ENCODE measurements at places on chromosomes 6 and 20.

- no peak for DNase-seq
Observed at GRCh38 chr20:6298049-6298448, 175.2 kb upstream of the FERMT1 start.

- no peak for DNase-seq
Observed at GRCh38 chr6:116266803-116267202, 12.9 kb downstream of the TSPYL1 start.

- DNase-seq, result no peak
Observed at GRCh38 chr6:164049517-164049988, 635.0 kb downstream of the QKI start.

DNA sequence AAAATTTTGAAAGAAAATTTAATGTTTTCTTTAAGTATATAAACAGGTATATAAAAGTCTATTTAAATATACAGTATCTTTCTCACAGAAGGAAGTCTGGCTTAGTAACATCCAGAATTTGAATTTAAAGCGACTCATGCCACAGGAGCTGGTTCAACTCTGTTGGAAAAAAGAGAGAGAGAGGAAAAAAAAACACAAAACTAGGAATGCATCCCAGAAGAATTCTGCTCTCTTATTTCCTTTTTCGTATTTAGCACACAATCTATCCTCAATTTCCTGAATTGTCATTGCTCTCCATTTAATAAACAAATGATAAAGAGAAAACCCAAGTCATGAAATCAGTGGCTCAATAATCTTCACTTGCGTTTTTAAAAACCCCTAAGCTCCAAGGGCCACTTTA, 107.5 kb upstream of the SCAF8 start:
- no peak for DNase-seq

DNA sequence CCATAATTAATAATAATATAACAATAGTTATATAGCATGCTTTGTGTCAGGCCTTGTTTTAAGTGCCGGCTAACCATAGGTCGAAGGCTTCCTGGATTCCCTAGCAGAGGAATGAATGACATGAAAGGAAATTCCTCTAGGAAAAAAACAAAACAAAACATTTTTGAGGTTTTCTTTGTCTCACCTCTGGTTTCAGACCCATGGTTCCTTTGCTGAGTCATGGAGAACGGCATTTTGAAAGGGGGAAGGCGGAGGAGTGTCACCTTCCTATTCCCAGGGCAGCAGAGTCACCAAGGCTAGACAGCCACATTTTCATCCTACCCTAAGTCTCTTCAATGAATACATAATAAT, 25.3 kb upstream of the CCND3 start:
- DNase-seq, result no peak

DNA sequence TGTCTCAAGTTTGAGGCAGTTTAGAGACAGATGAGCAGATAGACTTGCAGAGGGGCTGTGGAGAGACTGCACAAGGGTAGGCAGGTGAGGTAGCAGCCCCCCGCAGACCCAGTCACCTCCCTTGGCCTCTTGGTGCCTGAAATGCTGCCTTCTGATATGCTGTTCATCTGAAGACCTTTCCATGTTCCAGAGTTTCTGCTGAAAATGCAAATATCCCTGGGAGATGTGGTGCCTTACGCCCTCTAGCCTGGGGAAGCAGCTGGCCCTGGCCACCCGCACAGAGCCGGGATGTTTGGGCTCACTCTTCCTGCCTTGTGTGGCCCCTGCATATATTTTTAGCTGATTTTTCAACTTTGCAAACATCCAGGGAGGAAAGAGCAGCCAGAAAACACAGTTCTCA, 51.4 kb downstream of the TMEM242 start:
- no peak for DNase-seq

GRCh38 chr6:55798571-55798970, 76.8 kb downstream of the BMP5 start:
- DNase-seq, result no peak

DNA sequence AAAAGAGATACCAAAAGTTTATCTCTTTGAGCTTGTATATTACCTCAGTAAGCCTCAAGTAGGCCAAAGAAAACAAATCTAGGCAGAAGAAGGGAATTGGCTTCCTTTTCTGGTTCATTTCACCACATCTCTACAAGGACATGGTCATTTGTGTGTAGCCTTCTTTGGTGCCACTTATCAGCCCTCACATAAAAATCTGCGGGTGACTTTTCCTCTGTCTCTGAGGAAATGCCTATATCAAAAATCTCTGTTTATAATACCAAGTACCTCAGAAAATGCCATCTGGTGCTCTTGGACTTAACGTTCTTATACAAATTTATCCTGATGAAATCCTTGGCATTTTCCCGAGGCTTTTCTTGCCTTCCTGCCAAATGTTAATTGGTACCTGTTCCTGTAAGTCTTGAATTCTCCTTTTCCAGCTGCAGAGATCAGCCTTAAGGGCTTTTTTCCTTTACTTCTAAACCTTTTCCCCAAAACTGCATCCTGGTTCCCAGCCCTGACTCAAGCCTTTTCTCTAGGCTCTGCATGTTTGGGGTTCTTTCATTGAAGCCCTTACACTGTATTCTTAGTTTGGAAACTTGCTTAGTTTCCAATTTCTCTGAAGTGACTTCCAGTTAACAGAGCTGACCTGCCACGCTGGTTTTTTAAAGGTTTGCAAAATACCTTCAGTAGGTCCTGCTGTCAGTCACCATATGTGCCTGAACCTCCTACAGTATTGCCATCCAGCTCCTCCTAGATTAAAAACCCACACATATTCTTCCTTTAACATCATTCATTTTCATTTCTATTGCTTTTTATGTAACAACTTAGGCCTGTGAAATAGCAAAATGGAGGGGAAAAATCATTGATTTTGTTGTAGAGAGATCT, 191.2 kb upstream of the PREP start:
- DNase-seq, result no peak

DNA sequence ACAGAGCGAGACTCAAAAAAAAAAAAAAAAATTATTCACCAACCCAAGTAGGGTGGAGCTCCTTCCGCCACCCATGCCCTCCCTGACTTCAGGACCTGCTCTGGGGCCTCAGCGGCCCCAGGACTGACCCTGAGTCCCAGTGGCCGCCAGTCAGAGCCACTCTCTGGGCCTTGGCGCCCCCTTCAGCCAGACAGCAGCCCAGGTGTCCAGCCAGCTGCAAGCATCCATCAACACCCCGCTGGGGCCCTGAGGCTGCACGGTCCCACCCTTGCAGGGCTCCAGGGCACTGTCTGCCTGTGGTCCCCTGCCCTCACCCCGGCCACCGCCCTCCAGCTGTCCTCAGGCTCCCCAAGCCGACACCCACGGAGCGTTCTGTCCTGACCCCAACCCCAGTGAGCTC, 11.4 kb upstream of the KCNQ2 start:
- no peak for DNase-seq

DNA sequence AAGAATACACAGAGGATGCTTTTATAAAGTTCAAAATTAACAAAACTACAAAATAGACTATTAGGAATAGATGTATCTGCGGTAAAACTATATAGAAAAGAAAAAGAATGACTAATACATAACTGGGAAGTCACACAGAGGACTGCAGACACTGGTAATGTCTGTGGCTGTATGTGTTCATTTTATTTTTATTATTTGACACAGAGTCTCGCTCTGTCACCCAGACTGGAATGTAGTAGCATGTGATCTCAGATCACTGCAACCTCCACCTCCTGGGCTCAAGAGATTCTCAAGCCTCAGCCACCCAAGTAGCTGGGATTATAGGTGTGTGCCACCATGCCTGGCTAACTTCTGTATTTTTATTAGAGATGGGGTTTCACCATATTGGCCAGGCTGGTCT, 38.9 kb downstream of the ESF1 start:
- no peak for DNase-seq

GRCh38 chr6:170243791-170244291, 47.0 kb downstream of the DLL1 start:
- peak; percentile 47 for DNase-seq

- DNase-seq, result no peak
Observed at GRCh38 chr6:32196682-32197616, 4.5 kb upstream of the GPSM3 start.

DNA sequence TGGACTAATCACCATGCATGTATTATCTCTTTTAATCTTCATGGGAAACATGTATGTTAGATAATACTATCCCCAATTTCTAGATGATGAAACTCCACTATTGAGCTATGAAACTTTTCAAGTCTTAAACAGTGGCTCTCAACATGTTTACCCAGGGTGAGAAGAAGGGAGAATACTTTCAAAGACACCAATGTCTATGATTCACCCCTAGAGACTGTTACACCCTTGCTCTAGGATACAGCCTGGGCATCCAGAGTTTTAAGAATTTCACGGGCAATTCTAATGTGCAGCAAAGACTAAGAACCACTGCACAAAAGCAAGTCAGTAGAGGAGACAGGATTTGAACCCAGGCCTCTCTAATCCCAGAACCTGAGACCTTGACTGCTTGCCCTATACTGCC, 47.8 kb downstream of the GFOD1 start:
- no peak for DNase-seq

DNA sequence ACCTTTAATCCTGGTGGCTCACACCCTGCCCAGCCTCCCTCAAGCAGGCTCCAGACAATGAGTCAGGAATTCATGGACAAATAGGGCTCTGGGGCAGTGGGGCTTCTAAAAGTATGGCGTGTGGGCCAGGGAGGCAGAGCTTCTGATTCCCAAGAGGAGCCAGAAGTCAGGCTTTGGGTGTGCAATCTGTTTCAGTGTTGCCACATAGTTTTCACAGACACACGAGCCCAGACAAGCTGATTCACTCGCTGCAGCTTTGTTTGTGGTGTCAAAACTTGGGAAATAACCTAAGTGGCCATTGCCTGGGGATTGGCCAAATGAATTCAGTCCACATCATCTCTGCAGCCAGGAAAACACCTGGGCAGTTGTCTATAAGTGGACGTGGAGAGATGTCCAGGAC, 9.2 kb downstream of the PEDS1 start:
- DNase-seq, result no peak

DNA sequence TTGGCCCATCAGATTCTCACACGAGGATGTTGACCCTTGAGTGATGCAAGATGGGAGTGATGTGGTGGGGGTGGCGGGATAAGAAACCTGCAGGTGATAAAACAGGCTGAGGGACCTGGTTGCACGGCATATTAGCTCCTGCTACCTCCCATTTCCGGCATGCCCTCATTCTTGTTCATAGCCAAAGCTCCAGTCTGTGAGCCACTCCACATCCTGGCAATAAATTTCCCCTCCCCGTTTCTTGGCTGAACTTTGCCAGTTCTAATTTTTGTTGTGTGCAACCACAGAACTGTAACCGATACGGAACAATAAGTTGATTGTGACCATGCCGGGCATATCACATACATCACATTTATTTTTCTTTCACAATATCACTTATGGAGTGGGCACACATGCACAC, 41.6 kb upstream of the NFATC2 start:
- DNase-seq, result no peak

- no peak for DNase-seq
Observed at GRCh38 chr6:41477572-41477971, 68.6 kb upstream of the FOXP4 start.

- DNase-seq, result no peak
Observed at GRCh38 chr6:153301602-153302001, 170.5 kb upstream of the RGS17 start.

DNA sequence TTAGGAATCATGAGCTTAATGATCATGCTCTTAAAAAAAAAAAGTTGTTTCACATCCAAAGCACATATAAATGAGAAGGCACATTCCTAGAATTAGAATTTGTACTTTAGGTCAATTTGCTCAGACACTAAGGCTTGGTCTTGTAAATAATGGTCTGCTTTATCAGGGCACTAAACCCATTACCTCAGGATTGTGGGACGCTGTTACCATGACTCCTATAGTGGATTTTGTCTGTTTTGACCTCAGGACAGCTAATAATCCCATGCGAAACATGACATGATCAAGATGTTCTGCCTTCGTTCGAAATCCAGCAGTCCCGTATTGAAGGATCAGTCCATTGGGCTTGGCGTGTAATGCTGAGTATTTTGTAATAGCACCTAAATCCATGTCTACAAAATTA, 2.4 kb downstream of the PGM3 start:
- no peak for DNase-seq

DNA sequence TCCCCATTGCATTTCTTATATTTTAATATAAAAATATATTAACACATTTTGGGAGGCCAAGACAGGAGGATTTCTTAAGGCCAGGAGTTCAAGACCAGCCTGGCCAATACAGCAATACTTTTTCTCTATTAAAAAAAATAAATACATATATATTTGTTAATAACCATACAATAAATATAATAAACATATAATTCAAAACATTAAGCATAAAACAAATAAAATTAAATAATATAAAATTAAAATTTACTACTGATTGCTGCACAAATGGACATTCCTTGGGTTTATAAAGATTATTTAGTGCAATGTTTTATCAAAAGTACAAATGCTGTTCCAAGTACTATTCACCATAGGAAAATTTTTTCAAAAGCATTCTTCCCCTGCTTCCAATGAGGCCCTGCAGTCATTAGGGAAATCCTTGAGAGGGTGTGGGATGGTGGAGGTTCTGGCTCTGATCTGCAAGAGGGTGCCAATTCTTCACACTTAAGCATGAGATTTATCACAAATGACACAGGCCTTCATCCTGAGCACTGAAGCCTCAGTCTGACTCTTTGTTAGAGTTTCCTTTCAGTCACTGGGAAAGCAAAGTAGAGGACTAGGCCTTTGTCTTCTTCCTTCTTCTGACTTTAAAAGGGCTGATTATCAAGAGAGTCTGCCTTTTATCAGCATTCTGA, 596.7 kb downstream of the EPM2A start:
- DNase-seq, result no peak

DNA sequence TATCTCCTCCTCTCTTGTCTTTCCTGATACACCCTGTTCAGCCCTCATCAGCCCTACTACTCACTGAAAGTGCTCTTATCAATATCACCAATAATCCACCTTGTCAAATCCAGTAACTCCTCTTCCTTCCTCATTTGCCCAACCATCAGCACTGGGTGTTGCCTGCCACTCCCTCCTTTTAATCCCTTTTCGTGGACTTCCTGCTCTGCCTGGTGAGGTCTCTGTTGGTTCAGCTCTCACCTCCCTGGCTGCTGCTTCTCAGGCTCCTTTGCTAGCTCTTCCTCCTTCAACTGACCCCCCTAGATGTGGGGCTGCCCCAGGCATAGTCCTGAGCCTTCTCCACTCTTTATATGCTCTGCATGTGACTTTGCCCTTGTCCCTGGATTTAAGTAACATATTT, 92.5 kb downstream of the PREP start:
- no peak for DNase-seq

- no peak for DNase-seq
Observed at GRCh38 chr6:170022291-170022722, 268.6 kb downstream of the DLL1 start.

DNA sequence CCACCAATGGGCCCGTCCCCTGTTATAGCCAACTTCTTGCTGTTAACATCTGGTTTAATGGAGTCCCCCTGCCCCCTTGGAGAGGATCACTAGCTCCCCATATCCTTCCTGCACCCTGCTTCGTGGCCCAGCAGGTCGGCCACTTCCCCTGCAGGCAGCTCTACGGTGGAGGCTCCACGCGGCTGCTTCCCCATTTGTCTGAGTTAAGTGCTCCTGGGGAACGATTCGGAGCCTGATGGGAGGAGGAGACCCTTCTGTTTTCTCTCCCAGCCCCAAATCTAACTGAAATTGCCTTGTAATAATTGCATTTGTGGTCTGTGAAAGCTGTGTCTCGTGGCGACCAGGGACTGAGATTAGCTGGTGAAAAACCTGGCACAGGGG, 74.6 kb downstream of the SULF2 start:
- no peak for DNase-seq

All from NCI-H1092 (cell line).